ENCODE measurements at places on chromosomes 13 and 19. TPM values are rescaled to one million over a fixed set of nuclear protein-coding genes. Genes with fewer than 3 reads are reported as not detected.
A peak's percentile ranks its signal among the peaks of the same experiment; 100 is the strongest.

DNA sequence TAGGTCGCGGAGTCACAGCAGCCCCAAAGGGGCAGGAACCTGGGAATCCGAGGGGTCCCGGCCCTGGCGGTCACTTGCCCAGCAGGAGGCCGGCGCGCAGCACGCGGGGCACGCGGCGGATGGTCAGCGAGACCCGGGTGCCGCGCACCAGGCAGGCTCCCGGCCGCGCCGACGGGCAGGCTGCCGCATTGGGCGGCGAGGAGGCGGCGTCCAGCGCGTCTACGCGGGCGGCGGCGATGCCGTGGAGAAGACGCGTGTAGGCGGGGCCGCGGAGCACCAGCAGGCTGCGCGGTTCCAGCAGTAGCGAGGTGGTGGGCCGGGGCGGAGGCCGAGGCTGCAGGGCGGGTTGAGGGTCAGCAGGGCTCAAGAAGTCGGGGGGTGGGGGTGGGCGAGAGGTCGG is 607 bp upstream of the SYNE4 start:
- peak; percentile 28 for DNase-seq

ZNF606 gene
- total RNA-seq, result 12.8 TPM

DNA sequence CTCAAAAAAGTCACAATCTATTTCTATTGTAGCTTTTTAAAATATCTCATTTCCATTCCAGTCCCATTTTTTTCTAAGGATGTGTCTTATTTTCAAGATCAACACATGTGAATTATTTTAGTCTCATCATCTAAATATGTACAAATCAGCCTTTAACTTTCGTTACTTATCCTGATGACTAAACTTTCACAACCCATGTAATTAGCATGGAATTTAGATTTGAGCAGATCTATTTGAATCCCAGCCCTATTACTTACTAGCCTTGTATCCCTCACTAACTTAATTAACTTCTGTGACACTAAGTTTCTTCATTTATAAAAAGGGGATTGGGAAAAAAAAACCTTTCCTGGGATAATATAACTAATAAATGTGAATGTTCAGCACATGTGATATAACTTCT is 81.1 kb downstream of the UFM1 start:
- peak; percentile 4 for DNase-seq

DNA sequence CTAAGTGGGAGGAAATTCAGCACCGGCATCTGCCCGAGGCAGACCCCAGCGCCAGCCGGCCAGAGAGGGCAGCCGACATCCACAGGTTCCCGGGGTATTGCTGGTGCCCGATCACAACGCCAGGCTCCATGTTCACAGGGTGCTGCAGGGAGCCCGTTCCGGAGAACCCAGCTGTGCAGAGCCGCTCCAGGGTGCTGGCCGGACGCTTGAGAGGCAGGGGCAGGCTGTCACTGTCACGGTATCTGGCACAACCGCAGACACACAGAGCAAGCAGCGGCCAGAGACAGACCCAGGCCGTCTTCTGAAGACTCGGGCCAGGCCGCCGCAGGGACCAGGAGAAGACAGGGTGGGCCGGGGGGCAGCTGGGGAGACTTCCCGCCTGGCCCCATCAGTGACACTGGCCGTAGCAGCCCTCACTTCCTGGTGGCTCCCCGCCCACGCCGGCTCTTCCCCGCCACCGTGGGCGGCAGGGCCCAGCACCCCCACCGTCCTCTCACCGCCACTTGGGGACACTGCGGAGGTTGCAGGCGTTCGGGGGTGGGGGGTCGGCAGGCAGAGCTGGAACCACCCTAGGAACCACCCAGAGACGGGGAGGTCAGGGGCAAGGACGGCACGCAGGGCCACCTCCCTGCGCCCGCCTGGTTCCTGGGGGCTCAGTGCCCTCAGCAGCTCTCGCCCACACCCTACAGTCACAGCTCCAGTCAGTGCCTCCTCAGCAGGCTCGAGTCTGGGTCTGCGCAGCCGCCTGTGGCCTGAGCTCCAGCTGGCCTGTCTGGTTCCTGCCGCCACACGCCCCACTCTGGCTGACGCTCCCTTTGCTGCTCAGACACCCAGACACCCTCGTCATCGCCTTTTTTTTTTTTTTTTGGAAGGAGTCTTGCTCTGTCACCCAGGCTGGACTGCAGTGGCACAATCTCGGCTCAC is 3.8 kb downstream of the RNF126 start:
- DNase-seq, result peak; percentile 94

DNA sequence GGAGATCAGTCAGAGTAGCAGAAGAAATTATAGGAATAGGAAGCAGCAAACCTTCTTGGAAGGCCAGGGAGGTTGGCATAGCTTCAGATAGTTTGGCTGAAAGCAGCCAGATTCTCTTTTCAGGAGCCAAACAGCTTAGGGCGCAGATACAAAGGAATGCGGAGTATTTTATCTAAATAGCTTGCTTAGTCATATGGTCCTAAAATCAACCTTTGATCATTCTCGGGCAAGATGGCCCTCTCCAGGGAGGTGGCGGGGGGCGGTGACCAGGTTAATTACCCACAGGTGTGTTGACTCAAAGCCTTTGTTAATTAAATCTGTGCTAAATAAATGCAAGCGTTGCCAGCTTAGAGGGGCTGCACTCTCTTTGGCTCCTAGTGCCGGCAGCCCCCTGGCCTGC is 12.5 kb upstream of the NCR1 start:
- DNase-seq, result no peak

ONECUT3 gene
- under 0.01 TPM for total RNA-seq

GRCh38 chr13:21568854-21569253 is 35.1 kb downstream of the MICU2 start:
- DNase-seq, result no peak

DNA sequence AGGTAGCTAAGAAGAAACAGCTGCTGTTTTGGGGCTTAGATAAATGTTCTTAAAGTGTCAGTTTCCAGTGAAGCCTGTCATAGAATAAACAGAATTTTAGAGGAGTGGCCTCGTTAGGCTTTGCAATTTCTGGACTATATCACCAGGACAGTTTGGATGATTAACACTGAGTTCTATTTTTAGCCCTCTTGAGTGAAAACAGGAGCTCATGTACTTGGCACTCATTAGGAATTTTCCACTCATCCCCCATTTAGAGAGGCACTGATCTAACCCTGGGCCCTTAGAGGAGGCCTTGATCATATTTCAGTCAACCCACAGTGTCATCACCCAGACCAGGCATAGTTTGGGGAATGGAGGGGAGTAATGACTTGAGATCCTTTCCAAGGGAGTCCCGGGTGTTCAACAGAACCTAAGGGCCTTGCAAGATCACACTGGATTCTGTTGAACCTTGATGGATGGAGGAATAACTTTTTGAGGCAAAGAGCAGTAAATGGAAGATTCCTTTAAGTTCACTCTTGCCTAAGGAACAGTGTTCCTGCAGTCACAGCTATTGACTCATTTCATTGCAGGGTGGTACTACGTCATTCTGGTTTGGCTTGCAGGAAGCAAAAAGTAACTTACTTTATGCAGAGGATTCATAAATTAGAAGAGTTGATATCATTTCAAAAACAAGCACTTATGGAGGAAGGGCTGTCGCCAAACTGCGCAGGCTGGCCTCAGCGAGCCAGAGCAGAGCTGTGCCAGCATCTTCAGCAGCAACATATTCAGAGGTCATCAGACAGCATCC is 160.2 kb downstream of the SLC7A1 start:
- DNase-seq, result peak; percentile 80

GRCh38 chr19:7748756-7749155 is 1.4 kb upstream of the CD209 start:
- DNase-seq, result peak; percentile 24

DNA sequence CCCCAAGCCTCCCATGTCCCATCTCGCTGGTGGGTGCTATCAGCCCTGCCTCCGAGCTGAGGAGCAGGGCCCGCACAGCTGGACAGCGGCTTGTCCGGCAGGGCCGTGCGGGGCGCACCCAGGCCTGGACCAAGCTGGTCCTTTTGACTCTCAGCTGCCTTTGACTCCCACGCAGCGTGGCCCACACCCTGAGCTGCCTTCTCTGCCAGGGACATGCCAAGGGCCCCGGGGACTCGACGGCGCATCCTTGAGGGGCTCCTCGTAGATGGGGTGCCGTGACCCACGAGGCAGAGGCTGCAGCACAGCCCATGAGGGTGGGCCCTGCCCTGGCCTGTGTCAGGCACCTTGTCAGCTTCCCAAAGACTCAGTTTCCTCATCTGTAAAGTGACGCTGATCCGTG is 38.8 kb upstream of the F7 start:
- DNase-seq, result no peak

DNA sequence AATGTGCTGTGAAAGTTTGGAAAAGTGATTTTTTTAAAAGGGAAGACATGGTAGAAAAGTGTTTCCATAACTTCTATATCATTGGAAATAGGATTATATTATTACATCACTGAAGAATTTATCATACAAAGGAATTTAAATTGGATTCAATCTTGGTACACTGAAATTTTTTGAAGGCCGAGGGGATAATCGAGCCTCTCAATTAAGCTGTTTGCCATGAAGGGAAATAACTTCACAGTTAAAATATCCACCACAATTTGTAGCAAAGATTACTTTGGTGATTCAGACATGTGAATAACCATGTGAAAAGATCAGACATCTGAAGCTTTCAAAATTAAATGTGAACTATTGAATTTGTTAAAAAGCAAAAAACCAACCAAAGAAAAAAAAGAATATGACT is 215.3 kb downstream of the KLF5 start:
- no peak for DNase-seq

- DNase-seq, result peak; percentile 35
These were observed 9.2 kb downstream of the PGPEP1 start for GRCh38 chr19:18349524-18350128.

DNA sequence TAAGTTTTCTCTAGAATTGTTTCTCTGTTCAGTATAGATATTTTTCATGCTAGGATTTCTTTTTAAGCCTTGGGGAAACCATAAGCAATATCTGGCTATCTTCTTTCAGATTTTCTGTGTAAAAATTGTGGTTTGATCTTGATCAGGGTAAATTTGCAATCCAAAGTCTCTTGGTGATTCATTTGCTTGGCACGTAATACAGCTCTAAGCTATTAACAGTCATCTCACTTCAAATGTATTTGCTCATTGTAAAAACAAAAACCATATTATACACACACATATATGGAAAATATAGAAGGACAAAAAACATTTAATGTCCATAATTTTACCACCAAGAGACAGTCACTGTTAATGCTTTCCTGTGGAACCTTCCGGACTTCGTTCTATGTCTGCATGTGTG is 191.0 kb downstream of the SHISA2 start:
- DNase-seq, result peak; percentile 83

DNA sequence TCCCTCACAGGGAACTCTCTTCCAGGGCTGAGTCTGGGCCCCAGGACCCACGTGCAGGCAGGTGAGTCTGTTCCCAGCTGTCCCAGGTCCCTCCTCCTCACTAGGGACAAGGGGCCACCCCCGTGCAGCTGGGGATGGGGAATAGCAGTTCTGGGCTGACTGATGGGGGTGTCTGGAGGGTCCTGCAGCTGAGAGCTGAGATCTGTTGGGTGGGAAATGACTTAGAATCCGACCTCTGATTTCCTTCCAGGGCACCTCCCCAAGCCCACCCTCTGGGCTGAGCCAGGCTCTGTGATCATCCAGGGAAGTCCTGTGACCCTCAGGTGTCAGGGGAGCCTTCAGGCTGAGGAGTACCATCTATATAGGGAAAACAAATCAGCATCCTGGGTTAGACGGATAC is 461 bp downstream of the LILRA2 start:
- no peak for DNase-seq

DNA sequence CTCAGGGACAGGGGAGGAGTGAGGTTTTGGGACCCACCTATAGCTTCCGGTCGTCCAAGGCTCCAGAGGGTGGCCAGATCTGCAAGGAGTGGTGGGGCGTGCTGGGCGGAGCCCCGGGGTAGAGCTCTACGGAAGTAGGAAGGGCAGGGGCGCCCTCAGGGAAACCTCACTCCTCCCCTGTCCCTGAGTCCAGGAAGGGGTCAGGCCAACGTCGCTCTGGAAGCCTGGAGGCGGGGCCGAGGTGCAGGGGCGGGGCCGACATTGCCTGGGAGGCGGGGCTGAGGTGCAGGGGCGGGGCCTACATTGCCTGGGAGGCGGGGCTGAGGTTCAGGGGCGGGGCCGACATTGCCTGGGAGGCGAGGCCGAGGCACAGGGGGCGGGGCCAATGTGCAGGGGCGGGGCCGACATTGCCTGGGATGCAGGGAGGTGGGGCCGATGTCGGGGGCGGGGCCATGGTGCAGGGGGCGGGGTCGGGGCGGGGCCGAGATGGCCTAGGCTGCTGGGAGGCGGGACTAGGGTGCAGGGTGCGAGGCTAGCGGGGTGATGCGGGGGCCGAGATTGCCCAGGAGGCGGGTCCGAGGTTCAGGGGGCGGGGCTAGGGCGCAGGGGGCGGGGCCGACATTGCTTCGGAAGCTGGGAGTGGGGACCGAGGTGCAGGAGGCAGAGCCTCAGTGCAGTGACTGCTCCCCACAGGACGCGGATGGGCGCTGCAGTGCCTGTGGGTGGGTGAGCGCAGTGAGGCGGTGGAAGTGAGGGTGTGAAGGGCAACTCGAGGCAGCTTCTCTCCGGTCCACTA is 4.9 kb upstream of the PALM start:
- no peak for DNase-seq

GRCh38 chr13:74868049-74868448 is 613.9 kb downstream of the TBC1D4 start:
- peak; percentile 83 for DNase-seq

GRCh38 chr19:15702534-15702930 is 25.3 kb upstream of the OR10H2 start:
- DNase-seq, result peak; percentile 65
